RCC 7860 (cell line): ENCODE measurements at places on chromosomes 16 and 17.

GRCh38 chr17:72996791-72997190, 95.7 kb downstream of the SLC39A11 start:
- no peak for DNase-seq

DNA sequence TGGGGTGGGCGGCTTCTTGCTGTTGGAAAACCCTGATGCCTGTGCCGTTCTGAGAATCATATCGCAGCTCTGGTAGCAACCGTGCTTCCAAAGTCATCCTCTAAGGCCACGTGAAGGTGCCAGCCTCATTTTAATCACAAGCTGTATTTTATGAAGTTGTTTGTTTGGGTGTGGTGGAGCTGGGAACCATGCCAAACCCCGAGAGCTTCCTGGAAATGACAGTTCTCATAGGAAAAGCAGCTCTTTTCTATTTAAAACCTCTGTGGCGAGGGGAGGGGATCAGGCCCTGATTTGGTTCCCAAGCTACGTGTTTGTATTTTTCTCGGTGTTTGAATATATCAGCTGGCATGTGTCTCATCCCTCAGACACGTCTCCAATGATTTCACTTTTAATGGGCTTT, 21.7 kb downstream of the KNOP1 start:
- no peak for DNase-seq

DNA sequence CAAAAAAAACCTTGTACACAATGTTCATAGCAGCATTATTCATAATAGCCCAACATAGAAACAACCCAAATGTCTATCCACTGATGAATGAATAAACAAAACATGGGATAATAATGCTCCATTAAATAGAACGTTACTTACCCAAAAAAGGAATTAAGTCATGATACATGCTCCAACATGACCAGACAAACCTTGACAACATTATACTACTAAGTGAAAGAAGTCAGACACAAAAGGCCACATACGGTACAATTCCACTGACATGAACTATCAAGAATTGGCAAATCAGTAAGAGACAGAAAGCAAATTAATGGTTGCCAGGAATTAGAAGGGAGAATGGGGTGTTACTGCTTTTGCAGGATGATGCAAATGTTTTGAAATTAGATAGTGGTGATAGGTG, 193.8 kb upstream of the SHISA6 start:
- DNase-seq = no peak

- DNase-seq = no peak
Observed at GRCh38 chr16:5450409-5451104, 353.0 kb upstream of the EEF2KMT start.

DNA sequence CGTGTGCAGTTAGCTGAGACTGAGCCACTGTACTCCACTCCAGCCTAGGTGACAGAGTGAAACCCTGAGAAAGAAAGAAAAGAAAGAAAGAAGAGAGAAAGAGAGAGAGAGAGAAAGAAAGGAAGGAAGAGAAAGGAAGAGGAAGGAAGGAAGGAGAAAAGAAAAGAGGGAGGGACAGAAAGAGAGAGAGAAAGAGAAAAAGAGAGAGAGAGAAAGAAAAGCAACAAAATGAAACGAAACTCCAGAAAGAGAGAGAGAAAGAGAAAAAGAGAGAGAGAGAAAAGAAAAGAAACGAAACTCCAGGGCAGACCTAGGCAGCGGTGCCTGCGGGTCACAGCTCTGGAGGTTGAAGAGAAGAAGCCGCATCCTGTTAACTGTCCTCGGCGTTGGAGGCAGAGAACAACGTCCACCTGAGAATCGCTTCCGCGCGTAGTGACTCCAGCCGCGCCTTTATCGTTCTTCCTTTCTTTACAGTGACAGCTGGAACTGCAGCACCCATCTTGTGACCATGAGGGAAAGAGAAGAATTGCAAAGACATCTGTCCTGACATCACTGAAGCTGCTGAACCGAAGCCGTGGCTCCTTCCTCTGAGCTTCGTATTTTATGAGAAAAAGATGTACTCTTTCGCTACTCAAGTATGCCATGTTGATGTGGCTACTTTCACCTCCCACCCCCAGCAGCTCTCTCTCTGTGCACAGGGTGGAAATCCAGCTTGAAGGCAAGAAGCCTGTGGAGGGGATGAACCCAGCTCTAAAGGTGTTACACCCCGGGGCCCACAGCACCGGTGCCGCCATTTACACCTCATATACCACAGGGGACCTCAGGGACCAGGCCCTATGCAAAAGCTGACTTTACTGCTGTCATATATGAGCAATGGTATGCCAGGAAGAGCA, 56.9 kb upstream of the DOC2B start:
- DNase-seq = no peak

- DNase-seq = no peak
Observed at GRCh38 chr17:81438007-81438659, 42.9 kb downstream of the BAHCC1 start.

DNA sequence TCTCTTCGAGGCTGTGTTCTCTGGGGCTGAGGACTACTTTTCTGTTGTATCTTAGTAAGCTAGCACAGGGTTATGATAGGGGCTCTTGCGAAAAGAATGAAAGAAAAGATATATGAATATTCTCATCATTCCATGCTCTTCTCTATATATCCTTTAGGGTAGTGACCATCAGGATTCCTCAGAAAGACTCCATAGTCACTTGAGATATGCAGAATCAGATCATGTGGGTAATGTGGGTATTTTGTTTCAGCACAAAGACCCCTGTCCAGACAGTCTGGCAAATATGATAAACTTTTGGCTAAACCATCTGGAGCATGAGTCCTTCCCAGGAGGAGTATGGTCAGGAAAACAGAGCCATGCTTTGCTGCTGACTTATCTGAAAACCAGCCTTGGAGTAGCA, 21.5 kb downstream of the CRYM start:
- DNase-seq = no peak

GRCh38 chr17:59846394-59847165, 46.2 kb downstream of the TUBD1 start:
- DNase-seq = peak; percentile 100

DNA sequence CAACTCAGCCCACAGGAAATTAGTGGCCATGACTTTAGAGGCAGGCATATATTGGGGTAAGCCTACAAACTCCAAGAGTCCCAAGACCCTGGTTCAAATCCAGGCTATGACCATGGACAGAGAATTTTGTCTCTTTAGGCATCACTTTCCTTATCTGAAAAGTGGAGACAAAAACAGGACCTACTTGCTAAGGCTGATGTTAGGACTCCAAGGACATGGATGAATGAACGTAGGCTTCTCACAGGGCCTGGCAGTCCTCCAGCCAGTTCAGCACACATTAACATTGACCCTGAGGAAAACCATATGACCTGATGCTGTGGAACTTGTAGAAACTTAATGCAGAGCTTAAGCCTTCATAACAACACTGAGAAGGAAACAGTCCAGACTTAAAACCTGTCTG, 1.4 kb downstream of the FKBP10 start:
- peak; percentile 81 for DNase-seq

DNA sequence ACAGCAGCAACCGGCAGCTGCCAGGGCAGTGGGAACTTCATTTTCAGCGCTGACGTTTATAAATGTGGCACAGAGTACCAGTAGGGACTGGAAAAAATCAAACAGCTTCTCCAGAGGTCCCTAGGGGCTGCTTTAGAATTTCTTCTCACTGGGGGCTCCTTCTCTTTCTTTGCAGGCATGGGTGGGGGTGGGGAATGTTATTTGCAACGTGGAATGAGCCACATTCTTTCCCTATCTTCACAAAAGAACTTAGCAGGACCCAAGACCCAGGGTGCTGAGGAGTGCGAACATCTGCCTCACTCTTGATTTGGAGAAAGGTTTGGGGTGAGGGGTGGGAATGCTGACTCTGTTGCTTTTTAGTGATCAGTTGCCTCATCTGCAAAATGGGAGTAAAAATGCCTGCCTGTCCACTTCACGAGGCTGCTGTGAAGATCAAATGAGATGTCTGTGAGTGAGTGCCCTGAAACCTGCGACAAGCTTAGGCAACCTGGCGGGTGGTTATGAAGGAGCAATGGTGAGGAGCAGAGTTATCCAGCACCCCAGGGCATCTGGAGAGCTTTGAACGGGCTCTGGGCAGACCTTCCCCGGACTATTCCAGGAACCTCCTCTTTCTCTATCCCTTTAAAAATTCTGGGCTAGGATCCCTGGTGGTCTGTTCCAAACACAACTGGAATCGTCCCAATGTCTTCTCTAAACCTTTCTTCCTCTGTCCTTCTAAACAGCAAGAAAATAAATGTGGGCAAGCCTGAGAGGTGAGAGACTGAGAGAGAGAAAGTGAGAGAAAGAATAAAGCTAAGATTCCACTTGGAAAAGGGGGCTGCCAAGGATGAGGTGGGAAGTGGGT, 10.7 kb upstream of the PIPOX start:
- no peak for DNase-seq
